ENCODE measurements at places on chromosomes 4 and X.

DNA sequence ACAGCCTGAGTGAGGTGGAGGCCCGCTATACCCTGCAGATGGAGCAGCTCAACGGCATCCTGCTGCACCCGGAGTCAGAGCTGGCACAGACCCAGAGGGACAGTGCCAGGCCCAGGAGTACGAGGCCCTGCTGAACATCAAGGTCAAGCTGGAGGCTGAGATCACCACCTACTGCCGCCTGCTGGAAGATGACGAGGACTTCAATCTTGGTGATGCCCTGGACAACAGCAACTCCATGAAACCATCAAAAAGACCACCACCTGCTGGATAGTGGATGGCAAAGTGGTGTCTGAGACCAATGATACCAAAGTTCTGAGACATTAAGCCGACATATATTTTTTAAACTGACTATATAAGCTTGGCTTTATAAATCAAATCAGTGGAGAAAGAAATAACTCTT lies 73.3 kb upstream of the HHIP start:
- no peak for DNase-seq

- no peak for DNase-seq
Observed at GRCh38 chr4:137608085-137608484, 75.8 kb upstream of the PCDH18 start.

DNA sequence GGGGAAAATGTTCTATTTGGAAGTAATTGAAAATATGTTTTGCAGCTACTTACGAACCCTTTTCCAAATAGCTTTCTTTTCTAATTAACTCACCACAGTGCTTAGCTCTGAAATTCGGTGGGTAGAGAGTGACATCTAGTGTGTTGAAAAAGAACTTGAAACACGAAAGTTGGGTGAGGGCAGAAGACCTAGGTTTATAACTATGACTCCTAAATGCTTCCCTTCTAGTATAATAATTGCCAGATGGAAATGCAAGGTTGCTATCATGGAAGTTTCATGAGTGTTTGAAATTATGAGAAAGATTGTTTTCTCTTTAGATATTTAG lies 77.3 kb upstream of the NOCT start:
- peak; percentile 22 for DNase-seq

- no peak for DNase-seq
Observed at GRCh38 chr4:98399915-98400314, 138.7 kb downstream of the RAP1GDS1 start.

DNA sequence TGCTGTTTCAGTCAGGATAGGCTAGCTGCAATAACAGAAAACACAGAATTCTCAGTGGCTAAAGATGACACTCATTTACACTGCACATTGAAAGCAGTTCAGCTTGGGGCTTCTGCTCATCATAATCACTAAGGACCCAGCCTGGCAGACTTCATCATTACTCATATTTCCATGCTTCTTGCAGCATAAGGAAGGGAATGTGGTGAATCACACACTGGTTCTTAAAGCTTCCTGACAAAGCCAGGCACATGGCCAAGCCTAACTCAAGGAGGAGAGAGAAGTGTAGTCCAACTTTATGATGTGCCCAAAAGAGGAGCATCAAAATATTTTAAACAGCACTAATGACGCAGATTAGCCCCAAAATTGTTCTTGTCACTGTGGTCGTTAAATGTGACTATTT lies 186.5 kb downstream of the BANK1 start:
- DNase-seq = no peak

GRCh38 chr4:114361249-114361648 lies 237.4 kb upstream of the UGT8 start:
- DNase-seq = no peak

- DNase-seq = no peak
Observed at GRCh38 chrX:119475389-119476101, 7.3 kb downstream of the SLC25A5 start.

- peak; percentile 62 for DNase-seq
Observed at GRCh38 chrX:29478336-29479069, 736.9 kb upstream of the MAGEB2 start.
